ENCODE measurements at places on chromosomes 12 and 14. TPM values are rescaled to one million over a fixed set of nuclear protein-coding genes. Genes with fewer than 3 reads are reported as not detected.

GRCh38 chr12:92971859-92972524, 42.9 kb upstream of the EEA1 start:
- H3K4me3 ChIP-seq = no peak overlapping the region
- no peak overlapping the region for H3K27ac ChIP-seq
- no peak for DNase-seq
- H3K27me3 ChIP-seq = no peaks in the 10 kb centered on the region

GRCh38 chr12:117774941-117775775, 193.6 kb downstream of the KSR2 start:
- no peaks in the 10 kb centered on the region for H3K4me1 ChIP-seq
- no peak overlapping the region for H3K27ac ChIP-seq
- H3K27me3 ChIP-seq = no peaks in the 10 kb centered on the region
- DNase-seq = no peak

Gene TRIM9
- total RNA-seq = 2.0 TPM

Gene KRT79
- not detected for total RNA-seq

GRCh38 chr12:79939728-79940310, 4.9 kb upstream of the PPP1R12A start:
- H3K27me3 ChIP-seq = no peaks in the 10 kb centered on the region
- peaks cover 7% of the 10 kb centered on the region for H3K4me1 ChIP-seq
- H3K36me3 ChIP-seq = no peaks in the 10 kb centered on the region
- no peak overlapping the region for H3K4me3 ChIP-seq
- H3K27ac ChIP-seq = no peak overlapping the region

- H3K4me1 ChIP-seq = no peaks in the 10 kb centered on the region
- H3K4me3 ChIP-seq = no peak overlapping the region
- no peaks in the 10 kb centered on the region for H3K36me3 ChIP-seq
- no peak for DNase-seq
- no peaks in the 10 kb centered on the region for H3K27me3 ChIP-seq
Observed at GRCh38 chr14:105939810-105940508, 413.6 kb downstream of the TMEM121 start.

GRCh38 chr12:124774054-124774461, 89.6 kb downstream of the SCARB1 start:
- no peak overlapping the region for H3K27ac ChIP-seq
- H3K4me3 ChIP-seq = no peak overlapping the region
- no peak for DNase-seq

DNA sequence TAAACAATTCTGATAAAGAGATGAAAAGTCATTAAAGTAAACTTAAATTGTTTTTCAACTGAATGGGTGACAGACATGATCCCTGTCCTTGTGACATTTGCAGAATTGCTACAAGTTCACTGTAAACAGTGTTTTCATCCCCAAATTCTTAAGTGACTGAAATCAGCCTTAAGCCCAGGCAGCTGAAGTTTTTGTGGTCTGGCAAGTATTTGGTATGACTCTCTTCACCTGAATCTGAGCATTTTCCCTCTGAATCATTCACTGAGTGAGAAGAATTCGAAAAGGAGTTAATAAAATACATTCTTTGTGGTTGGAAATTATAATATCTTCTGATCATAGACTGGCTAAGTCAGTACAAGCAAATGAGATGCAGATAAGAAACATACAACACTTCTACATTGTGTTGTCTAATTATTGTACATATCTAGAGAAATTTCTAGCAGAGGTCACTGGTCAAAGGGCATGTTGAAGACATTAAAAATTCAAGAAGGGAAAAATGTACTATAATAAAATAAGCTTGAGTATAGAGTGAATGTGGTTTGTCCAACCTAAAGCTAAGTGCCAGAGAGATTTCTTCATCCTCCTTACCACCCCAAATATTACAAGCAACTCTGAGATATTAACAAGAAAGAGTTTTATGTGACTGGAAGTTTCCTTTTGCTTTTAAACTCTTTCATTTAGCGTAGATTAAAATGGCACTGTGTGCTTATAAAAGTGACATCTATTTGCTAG, 177.8 kb upstream of the DIO2 start:
- no peak overlapping the region for H3K27ac ChIP-seq
- no peaks in the 10 kb centered on the region for H3K27me3 ChIP-seq
- no peak overlapping the region for H3K4me3 ChIP-seq
- H3K4me1 ChIP-seq = no peaks in the 10 kb centered on the region
- no peak for DNase-seq
- no peaks in the 10 kb centered on the region for H3K36me3 ChIP-seq

- no peak overlapping the region for H3K27ac ChIP-seq
- no peaks in the 10 kb centered on the region for H3K4me1 ChIP-seq
- no peaks in the 10 kb centered on the region for H3K36me3 ChIP-seq
- H3K4me3 ChIP-seq = no peak overlapping the region
- H3K27me3 ChIP-seq = no peaks in the 10 kb centered on the region
- no peak for DNase-seq
Observed at GRCh38 chr12:129886541-129886940, 17.3 kb downstream of the TMEM132D start.

- no peaks in the 10 kb centered on the region for H3K36me3 ChIP-seq
- no peak overlapping the region for H3K27ac ChIP-seq
- DNase-seq = no peak
- no peaks in the 10 kb centered on the region for H3K27me3 ChIP-seq
- H3K4me1 ChIP-seq = no peaks in the 10 kb centered on the region
Observed at GRCh38 chr12:100359822-100360221, 2.9 kb downstream of the SLC17A8 start.

Gene RNASE13
- not detected for total RNA-seq

- H3K27ac ChIP-seq = no peak overlapping the region
- H3K27me3 ChIP-seq = no peaks in the 10 kb centered on the region
- no peaks in the 10 kb centered on the region for H3K4me1 ChIP-seq
- no peak overlapping the region for H3K4me3 ChIP-seq
- H3K36me3 ChIP-seq = peaks cover 4% of the 10 kb centered on the region
Observed at GRCh38 chr14:61461808-61462275, 140.5 kb downstream of the PRKCH start.

Gene P2RX7
- total RNA-seq = 3.5 TPM

Gene ABCD2
- total RNA-seq = 1.4 TPM

DNA sequence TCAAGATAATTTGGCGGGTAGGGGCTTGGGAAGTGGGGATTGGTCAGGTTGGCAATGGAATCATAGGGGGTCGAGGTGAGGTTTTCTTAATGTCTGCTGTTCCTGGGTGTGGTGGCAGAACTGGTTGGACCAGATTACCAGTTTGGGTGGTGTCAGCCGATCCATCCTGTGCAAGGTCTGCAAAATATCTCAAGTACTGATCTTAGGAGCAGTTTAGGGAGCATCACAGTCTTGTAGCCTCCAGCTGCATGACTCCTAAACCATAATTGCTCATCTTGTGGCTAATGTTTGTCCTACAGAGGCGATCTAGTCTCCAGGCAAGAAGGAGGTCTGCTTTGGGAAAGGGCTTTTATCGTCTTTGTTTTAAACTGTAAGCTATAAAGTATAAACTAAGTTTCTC, 868.4 kb downstream of the DIO2 start:
- H3K4me1 ChIP-seq = no peaks in the 10 kb centered on the region
- H3K4me3 ChIP-seq = no peak overlapping the region
- no peaks in the 10 kb centered on the region for H3K36me3 ChIP-seq
- H3K27ac ChIP-seq = no peak overlapping the region
- no peaks in the 10 kb centered on the region for H3K27me3 ChIP-seq

DNA sequence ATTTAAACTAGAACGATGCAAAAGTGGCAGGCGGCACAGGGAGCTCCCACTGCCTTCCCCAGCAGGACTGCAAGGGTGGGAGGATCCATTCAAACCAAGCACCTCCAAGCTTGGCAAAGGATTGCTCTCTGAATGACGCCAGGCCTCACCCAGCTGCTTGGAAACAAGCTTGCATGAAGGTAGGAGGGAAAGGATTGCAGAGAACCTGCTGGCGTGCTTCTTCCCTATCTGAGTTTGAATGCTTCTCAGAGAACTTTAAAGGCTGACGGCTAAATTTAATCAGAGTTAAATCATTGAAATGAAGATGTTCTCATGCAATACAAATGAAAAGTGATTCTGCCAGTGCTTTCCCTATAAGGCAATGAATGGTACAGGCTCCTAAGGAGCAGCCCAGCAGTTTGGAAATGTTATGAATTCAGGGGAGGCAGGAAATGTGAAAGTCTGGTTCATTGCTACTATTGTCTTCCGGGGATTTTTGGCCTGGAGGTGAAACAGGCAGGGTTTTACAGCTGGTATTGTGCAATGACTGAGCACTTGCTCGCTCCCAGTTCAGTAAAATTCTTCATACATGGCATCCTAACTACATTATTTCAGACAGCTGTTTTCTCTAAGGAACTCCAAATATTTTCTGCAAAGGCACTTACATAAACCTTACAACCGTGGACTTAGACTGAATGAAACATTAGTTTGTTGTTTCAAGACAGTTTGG, 31.9 kb upstream of the DUSP6 start:
- H3K4me1 ChIP-seq = peaks cover 31% of the 10 kb centered on the region
- H3K36me3 ChIP-seq = no peaks in the 10 kb centered on the region
- peak overlapping the region; percentile 51 for H3K27ac ChIP-seq
- H3K4me3 ChIP-seq = no peak overlapping the region
- DNase-seq = no peak
- no peaks in the 10 kb centered on the region for H3K27me3 ChIP-seq

Gene GAS2L3
- total RNA-seq = 12.6 TPM

- no peaks in the 10 kb centered on the region for H3K36me3 ChIP-seq
- peak; percentile 40 for DNase-seq
- H3K27ac ChIP-seq = no peak overlapping the region
Observed at GRCh38 chr12:57460841-57461275, 1.3 kb downstream of the GLI1 start.

GRCh38 chr12:57160741-57161140, 13.3 kb upstream of the LRP1-AS start:
- H3K4me1 ChIP-seq = no peaks in the 10 kb centered on the region
- no peak overlapping the region for H3K27ac ChIP-seq
- H3K4me3 ChIP-seq = no peak overlapping the region
- DNase-seq = no peak
- H3K27me3 ChIP-seq = no peaks in the 10 kb centered on the region
- peaks cover 7% of the 10 kb centered on the region for H3K36me3 ChIP-seq

- H3K36me3 ChIP-seq = peaks cover 23% of the 10 kb centered on the region
- H3K4me1 ChIP-seq = peaks cover 16% of the 10 kb centered on the region
- peak; percentile 57 for DNase-seq
- H3K27ac ChIP-seq = no peak overlapping the region
- H3K27me3 ChIP-seq = no peaks in the 10 kb centered on the region
Observed at GRCh38 chr14:55354500-55354899, 57.1 kb downstream of the ATG14 start.

DNA sequence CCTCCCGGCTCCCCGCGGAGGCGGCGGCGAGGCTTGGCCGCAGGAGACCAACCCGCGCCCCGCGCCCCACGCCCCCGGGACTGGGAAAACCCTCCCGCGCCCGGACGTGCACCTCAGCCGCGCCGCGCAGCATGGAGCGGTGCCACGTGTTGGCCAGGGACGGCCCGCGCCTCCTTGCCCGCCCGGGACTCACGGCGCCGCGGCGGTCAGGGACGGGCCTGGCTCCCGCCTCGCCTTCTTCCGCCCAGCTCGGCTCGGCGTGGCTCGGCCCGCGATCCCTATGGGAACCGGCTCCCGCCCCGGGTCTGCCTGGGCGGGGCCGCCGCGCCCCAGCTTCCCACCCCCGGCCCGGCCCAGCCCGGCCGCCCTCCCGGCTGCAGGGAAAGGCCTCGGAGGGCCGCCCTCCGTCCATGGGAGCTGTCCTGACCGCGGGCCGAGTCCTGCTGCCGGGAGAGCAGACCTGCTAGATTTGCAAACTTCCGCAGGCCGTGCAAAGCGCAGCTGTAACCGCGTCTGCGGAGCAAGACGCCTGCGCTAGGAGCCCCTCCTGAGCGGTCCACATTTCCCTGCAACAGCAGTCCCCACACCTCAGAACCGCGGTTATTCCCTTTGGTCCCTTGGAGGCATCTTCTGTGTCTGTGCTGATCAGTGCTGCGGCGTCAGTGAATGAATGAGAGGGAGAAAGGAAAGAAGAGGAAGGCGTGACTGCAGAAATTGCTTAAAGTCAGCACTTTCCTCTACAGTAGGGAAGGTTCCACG, at the start of gene CDKL1:
Gene CDKL1 (minus strand): TSS at position 251 of the 759 bp plus-strand sequence. CDS start 1,013 bp downstream, outside the sequence.
- H3K27ac ChIP-seq = peak within 1 kb of the TSS; percentile 92
- H3K4me1 ChIP-seq = peaks cover 25% of the 10 kb centered on the region
- peak; percentile 77 for DNase-seq

Gene ANKRD9
- total RNA-seq = 18.7 TPM

- H3K27me3 ChIP-seq = no peaks in the 10 kb centered on the region
- no peaks in the 10 kb centered on the region for H3K4me1 ChIP-seq
- H3K27ac ChIP-seq = no peak overlapping the region
- H3K36me3 ChIP-seq = no peaks in the 10 kb centered on the region
Observed at GRCh38 chr12:116473416-116473815, 85.8 kb upstream of the MAP1LC3B2 start.

Gene TMEM19
- total RNA-seq = 35.6 TPM

GRCh38 chr12:19546611-19547162, 107.4 kb downstream of the AEBP2 start:
- no peaks in the 10 kb centered on the region for H3K27me3 ChIP-seq
- no peaks in the 10 kb centered on the region for H3K36me3 ChIP-seq
- H3K4me1 ChIP-seq = peaks cover 2% of the 10 kb centered on the region
- no peak overlapping the region for H3K27ac ChIP-seq

DNA sequence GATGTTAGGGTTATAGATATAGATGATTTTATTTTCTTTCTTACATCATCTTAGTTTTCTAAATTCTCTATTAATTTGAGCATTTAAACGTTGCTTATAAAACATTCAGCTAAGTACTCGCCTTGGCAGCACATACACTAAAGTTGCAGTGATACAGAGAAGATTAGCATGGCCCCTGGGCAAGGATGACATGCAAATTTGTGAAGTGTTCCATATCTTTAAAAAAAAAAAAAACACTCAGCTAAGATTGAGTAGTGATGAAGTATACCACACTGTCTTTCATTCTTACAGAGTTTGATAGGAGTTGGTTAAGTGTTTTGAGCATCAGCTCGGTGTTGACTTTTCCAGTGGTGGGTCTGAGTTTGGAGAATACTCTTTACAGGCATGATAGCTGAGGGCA, 72.3 kb downstream of the FRMD6 start:
- no peak for DNase-seq
- H3K4me3 ChIP-seq = no peak overlapping the region
- H3K36me3 ChIP-seq = no peaks in the 10 kb centered on the region
- no peaks in the 10 kb centered on the region for H3K27me3 ChIP-seq

GRCh38 chr12:127262615-127263014, 1004.4 kb upstream of the TMEM132C start:
- no peak overlapping the region for H3K27ac ChIP-seq
- no peak for DNase-seq
- H3K4me1 ChIP-seq = no peaks in the 10 kb centered on the region
- H3K27me3 ChIP-seq = no peaks in the 10 kb centered on the region
- no peak overlapping the region for H3K4me3 ChIP-seq
- H3K36me3 ChIP-seq = no peaks in the 10 kb centered on the region

Measured in kidney (tissue), 22 donors.